Cortex of kidney (tissue), 1 donor: ENCODE measurements at places on chromosomes 2 and 18.

GRCh38 chr2:157296958-157297357, 28.7 kb downstream of the ERMN start:
- no peak for DNase-seq

DNA sequence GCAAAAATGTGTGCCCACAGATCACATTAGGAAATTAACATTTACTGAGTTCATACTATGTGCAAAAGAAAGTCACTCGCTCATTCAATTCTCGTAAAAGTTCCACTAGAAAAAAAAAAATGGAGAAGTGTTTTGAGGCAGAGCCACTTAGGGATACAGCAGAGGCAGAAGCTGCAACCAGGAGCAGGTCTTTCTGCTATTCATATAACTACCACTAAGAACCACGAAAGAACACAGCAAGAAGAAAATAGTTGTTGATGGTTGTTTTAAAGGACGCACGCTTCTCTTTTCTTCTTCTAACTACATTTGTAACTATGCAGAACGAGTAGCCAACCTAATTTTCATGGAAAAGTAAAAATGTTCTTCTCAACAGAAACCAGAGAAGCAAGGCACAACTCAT, 45.0 kb downstream of the ROCK2 start:
- DNase-seq = no peak

DNA sequence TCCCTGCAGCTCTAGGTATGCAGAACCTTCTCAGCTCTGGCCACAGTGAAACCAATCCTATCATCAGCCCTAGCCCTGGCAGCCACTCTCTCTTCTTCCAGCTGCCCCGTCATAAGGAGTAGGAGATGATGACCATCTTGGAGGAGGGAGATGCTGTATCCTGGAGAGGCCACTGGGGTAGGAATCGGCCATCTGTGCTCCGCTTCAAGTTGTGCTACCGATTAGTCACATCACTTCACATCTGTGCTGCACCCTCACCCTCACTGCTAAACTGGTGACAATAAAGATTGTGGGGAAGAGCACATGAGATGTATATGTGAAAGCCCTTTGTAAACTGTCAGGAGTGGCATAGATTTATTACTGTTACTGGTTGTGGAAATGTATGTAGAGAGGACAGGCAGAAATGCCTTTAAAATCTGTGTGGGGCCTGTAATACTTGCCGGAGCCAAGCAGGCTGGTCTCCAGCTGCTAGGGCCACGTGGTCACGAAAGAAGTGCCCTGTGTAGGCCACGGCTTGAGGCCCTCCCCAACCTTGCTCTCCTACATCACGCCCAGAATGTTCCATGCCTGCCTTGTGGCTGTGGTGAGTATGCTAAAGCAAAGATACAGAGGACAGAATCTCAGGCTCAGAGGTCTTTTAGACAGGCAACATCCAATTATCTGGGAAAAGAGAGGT, 236.8 kb downstream of the CLIP4 start:
- DNase-seq = no peak

GRCh38 chr2:18763338-18763737, 174.0 kb upstream of the NT5C1B start:
- no peak for DNase-seq

DNA sequence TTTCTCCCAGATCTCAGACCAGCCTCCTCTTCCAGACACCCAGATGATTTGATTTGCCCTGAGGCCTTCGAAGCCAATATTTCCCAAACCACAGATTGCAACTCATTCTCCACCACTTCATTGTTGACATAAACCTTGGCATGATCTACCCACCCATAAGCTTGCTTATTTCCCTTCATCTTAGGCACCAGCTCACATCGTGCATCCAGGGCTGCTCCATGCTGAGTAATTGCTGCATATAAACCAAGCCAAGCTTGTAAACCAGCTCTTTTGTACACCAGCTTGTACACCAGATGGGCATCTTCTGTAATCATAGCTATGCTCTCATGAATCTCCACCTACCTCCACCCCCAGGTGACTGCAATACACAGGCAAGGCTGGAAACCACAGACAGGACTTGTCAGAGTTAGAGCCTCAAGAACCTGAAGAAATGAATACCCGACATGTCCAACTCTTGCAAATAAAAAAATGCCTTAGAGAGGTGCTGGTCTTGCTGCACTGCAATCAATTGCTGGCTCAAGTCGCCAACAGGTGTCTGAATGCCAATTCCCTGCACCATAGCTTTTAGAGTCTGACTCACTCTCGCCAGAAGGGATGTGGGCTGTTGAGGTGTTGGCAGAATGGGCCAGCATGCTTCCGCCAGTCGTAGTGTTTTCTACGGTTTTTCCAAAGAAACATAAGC, 31.5 kb downstream of the TRABD2A start:
- no peak for DNase-seq

DNA sequence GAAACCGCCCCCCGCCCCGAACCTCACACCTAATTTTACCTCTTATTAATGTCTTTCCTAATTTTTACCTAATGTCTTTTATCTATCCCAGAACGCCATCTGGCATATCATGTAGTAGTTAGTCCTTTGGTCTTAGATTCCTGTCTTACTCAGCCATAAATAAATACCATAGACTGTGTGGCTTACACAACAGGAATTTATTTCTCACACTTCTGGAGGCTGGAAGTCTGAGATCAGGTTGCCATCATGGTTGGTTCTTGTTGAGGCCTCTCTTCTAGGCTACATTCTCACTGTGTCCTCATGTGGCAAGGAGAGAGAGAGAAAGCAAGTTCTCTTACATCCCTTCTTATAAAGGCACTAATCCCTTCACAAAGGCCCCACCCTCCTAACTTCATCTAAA, 46.8 kb downstream of the RHBDD1 start:
- no peak for DNase-seq
